ENCODE measurements at places on chromosomes 5 and 9. TPM values are rescaled to one million over a fixed set of nuclear protein-coding genes. Genes with fewer than 3 reads are reported as not detected.

GRCh38 chr5:157677931-157678330, 6.6 kb downstream of the C5orf52 start:
- DNase-seq: no peak

GRCh38 chr9:17839776-17840175, 260.9 kb downstream of the SH3GL2 start:
- DNase-seq: no peak

GRCh38 chr5:146076028-146076427, 29.3 kb downstream of the PLAC8L1 start:
- no peak for DNase-seq

DNA sequence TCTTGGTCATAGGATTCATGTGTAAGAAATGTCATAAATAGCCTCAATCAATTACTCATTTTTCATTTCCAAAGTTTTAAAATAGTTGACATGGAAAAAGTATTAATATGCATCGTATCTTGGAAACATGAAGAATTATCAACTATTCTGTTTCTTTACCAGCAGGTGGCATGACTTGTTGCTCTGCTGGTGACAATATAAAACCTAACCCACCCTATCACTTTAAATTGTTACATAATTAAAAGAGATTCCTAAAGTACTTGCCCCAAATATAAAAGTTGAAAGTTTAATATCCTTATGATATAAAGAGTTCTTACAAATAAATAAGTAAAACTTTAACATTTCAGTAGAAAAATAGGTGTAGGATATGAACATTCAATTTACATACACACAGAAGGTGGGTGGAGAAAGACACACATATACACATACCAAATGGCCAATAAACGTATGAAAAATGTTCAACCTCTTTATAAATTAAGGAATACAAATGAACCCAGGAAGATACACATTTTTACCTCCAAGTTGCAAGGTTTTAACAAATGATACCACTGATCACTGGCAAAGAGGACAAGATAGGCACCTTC, 30.6 kb downstream of the MAP1B start:
- DNase-seq: no peak

DNA sequence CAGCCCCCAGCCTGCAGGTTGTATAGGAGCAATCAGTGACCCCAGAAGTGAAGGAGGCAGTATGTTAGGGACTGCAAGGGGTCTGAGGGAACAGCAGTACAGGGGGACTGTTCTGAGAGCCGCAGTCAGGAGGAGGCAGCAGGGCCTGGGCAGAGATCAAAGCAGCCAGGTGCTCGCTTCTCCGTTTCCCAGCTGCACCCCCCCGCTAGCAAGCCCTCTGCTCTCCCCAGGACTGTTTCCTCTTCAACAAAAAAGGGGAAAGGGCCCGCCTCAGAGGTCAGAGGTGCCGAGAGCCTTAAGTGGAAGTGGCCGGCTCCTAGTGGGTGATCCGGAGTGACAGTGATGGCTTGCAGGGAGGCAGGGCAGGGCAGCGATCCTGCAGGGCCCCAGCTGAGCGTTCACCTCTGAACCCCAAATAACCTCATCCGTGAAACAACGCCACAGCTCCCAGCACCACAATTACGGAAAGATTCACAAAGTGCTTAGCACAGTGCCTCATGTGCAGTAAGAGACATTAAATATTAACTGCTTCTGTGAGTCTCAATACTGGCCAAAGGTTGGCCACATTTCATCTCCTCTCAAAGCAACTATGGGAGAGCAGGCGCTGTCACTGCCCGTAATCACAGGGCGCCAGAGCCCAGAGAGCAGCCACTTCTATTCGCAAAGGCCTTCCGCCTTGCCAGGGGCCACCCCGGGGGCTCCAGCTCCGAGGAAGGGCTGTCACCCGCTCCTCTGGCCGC, 8.0 kb downstream of the CLPTM1L start:
- DNase-seq: no peak

- no peak for DNase-seq
Observed at GRCh38 chr5:99089822-99090549, 161.2 kb upstream of the CHD1 start.

- DNase-seq: no peak
Observed at GRCh38 chr9:12689233-12689632, 4.0 kb upstream of the TYRP1 start.

GRCh38 chr5:6644794-6645241, 11.6 kb downstream of the SRD5A1 start:
- DNase-seq: no peak

DNA sequence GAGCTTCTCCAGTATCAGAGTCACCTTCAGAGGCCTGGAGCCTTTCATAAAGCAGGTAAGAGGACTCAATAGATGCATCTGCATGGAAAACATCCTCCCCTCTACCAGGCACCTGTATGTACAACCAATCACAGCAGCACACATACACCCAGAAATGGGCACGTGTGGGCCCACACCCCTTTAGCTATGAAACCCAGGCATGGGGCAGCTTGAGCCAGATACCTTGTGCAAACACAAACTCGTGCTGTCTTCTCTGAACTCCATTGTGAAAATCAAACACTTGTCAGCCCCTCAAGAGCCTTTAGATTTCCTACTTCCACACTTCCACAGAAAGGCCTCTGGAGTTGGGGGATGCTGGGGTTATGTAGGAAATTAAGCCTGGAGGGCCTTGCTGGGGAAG, 1.1 kb upstream of the CSF2 start:
- DNase-seq: no peak

GRCh38 chr9:130259044-130259443, 6.5 kb upstream of the HMCN2 start:
- DNase-seq: no peak

DNA sequence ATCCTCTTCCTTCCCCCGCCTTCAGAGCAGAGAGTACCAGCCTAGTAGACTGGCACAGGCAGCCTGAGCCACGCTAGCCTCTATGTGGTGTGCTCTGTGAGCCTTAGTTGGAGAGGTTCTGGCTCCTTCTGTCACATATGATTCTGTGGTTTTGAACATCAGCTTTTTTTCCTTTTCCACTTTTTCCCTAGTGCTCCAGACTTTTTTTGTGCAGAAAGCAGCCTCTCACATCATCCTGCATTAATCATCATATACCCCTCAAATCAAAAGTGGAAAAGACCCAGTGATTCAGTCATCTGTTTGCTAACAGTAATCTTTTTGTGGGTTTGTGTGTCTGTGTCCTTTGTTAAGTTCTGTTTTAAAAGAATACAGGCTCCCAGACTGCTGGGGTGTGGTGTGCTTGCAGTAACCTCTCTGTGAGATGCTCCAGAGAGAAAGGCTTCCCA, 663.9 kb upstream of the RGMB start:
- DNase-seq: no peak

DNA sequence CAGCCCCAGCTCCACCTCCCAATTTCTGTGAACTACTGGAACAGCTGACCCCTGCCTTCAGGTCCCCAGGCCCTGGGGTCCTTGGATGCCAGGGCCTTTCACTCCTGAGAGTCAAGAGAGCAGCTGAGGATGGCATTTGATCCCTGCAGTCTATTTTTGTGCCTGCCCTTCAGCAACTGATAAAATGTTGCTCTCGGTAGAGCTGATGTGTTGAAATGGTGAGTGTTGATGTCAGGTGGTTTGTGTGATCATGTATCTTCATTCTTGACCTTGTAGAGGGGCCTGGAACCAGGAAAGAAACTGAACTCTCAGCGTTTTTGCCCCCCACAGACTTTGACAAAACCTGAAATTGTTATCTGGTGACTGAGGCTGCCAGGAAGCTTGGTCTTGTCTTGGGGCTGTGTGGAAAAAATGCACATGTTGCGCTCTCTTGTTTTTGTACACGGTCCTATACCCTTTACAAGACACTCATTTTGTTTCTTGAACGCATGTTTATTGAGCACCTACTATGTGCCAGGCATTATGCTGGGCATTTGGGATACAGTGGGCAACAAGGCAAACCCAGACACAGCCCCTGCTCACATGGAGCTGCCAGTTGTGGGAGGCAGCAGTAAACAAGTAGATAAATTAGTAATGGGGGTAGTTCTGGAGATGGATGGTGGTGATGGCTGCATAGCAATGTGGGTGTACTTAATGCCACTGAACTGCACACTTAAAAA, 78.3 kb downstream of the PPARGC1B start:
- no peak for DNase-seq

DNA sequence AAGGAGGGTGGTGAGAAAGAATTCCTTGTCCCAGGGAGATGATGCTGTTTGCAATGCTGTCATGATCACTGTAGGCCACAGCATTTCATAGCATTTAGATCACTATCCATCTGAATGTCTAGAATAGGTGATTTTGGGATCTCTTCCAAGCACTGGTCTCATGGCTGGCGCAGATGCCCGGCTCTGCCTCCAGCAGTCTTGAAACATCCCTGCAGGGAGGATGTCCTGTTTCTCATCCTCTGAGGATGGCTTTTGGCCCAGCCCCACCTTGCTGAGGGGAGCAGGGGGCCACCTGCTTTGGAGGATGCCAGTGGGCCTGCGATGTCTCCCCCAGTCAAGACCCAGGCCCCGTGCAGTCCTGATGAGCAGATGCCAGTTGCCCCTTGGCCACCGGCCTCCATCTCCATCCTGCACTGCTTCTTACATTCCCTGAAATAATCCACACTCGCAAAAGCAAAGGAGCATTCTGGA, 63.5 kb upstream of the GARNL3 start:
- DNase-seq: no peak

- DNase-seq: no peak
Observed at GRCh38 chr5:1112596-1113331, 901 bp upstream of the SLC12A7 start.

DNA sequence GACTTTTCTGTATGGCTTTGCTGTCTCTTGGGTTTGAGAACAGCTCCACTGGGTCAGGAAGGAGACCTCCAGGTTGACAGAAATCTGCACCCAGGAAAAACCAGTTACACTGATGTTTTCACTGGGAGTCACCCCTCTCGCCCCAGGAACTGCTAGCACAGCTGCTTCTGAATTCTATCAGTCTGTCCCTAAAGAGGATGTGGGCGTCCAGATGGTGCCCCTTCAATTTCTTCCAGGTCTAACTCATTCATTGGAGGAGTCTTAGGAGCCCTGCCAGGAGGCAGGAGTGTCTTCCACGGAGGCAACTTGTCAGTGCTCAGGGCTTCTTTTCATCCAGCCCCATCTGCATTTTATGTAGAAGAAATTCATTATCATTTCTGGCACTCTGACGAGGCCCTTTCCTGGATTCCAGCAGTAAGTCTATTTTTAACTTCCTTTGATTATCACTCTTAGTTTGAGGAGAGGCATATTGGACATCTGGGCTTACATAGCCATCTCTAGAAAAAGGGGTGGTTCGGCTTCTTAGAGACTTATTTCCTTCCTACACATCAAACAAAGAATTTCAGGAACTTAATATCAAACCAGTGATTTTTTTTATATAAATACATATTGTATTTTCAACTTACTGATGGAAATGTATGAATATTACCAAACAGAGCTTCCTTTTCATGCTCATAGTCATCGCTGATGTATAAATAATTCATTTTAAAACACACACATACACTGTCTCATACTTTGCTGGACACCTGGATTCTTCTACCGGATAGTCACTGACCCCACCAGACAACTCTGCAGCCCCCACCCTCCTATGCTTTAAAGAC, 148.8 kb downstream of the IRX2 start:
- DNase-seq: no peak

DNA sequence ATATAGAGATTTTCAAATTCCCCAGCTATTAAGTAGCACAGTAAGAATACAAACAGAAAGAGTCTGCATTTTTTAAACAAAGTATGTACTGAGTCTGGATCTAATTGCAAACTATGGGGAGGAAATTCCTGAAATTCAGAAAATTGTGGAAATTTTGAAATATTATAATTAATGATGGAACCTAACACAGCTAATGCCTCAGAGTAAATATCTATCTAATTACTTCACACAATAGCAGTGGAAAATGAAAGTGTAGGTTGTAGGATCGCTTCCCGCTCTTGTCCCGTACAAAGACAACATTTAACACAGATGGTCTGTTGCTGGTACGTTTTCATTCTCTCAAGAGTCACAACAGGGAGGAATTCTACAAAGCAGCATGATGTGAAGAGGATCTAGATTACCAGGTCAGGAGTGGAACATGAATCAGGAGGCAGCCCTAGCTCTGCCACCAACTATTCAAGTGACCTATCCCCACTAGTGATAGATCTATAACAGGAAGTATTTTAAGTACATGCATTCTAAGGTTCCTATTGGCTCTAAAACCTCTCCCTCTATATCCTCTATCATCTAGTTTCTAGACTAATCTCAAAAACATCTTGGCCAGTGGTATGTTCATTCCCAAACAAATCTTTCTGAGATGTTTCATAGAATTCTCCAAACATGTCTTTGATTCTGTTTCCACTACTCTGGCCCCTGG, 58.9 kb upstream of the GRAMD2B start:
- no peak for DNase-seq

DNA sequence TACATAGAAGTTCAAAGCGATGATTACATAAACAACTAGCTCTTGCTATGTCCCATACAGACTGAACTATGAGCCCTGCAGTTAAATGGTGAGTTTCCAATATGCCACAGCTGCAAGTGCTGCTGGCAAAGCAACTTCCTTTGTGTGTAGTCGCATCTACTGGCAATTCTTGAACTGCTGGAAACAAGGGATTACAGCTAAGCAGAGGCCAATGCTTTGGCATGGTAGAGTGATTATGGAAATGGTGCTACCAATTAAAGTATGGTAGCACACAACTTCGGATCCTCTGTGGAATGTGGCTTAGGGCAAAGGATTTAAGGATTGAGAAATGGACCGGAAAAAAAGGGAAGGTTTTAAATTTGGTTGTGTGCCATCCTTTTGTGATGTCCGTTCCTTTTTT, 856.6 kb downstream of the MAT2B start:
- DNase-seq: no peak

GRCh38 chr5:54000011-54000410, 310.4 kb downstream of the ARL15 start:
- DNase-seq: no peak

- DNase-seq: no peak
Observed at GRCh38 chr5:149667084-149667828, 62.9 kb upstream of the PPARGC1B start.

The KCNV2 gene
- polyA plus RNA-seq: 0.12 TPM

The STK10 gene
- polyA plus RNA-seq: 28.1 TPM

The LCN1 gene
- not detected for polyA plus RNA-seq

The TLX3 gene
- not detected for polyA plus RNA-seq

The PAXX gene
- 23.9 TPM for polyA plus RNA-seq

The MOCS2 gene
- polyA plus RNA-seq: 35.9 TPM

The PCDHA11 gene
- 0.30 TPM for polyA plus RNA-seq

The SPATA31D3 gene
- not detected for polyA plus RNA-seq

The CDO1 gene
- 15.4 TPM for polyA plus RNA-seq
